ENCODE measurements at places on chromosomes 7 and 10.

GRCh38 chr10:85542152-85542551 lies 824.4 kb downstream of the GRID1 start:
- DNase-seq: no peak

GRCh38 chr7:158377800-158378623 lies 209.6 kb downstream of the PTPRN2 start:
- no peak for DNase-seq

DNA sequence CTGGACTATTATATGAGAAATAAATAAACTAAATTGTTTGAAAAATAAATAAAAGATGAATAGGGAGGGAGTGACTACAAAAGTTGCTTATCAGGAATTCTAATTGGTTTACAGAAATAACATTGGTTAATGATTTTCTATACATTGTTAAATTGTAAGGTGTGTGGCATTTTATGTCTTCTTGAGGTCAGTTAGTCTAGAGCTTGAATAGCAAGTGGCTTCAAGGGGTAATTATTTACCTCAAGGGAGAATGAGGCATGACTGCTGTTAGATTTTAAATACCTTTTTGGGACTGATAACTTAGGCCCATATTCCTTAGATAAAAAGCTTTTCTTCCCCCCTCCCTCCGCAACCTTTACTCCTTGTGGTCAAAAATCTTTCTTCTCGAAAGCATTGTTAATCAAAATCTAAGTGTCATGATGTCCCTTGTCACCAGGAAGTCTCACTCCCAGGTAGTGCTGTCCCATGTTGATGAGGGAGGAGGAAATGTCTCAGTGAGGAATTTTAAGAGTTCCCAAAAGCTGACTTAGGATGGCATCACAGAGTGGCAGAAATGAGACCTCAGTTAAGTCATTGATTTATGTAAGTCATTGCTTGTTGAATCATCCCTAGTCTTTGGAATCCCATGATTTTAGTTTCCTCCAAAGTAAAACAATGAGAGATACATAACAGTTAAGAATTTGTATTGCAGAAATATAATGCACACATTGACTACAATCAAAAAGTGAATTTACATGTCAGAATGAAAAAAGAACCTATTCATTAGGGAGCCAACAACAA lies 71.5 kb downstream of the MAPK8 start:
- no peak for DNase-seq

- DNase-seq: no peak
These were observed 1421.2 kb upstream of the CELF2 start for GRCh38 chr10:9596368-9596920.

DNA sequence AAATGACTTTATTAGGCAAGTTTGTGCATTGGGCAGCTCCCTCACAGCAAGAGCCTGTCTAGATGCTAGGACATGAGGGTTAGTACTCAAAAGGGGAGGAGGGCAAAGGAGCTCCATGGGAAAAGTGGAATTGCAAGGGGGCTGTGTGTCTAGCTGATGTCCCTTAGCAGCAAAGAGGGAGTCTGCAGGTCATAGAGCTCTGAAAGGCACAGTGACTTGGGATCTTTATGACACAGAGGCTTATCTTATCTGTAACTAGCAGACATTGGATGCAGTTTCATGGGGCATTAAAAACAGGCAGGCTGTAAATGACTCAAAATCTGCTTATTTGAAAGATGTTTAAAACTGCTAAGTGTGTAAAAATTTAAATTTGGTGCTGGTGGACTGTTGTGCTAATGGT lies 556.2 kb upstream of the FZD8 start:
- DNase-seq: no peak

DNA sequence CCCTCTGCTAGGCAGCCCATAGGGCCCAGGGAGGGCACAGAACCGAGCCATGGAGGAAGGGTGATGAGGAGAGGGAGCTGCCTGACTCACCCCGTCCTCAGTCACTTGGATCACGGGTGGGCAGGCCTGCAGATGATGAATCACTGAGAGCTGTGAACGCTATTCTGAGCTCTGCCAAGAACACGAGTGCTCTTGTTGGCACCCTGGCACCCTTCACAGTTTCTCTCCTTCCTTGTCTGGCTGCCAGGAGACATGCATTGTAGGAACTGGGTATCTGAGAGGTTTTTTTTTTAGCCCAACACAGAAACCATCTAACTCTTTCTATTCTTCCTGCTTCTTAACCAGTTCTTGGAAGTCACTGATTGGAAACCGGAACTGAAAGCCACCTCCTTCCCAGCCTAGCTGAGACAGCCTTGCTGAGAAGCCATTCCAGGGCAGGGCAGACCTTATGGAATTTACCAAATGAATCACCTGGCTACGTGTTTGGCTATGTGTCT lies 82.1 kb downstream of the SLC37A3 start:
- peak; percentile 74 for DNase-seq

DNA sequence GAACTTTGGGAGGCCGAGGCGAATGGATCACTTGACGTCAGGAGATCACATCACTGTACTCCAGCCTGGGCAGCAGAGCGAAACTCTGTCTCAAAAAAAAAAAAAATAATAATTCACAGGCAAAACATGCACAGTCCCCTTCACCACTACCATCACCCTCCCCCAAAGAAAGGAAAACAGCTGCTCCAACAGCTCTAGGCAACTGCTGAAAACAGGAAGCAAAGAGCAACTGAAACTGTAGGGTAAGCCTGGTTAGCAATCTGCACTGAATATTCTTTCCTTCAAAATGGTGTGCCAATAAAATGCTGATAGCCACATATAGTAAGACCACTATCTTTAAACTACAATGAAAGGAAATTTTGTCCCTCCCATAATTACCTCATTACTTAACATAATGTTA lies 11.8 kb downstream of the NT5C2 start:
- DNase-seq: no peak

- DNase-seq: no peak
These were observed 322.4 kb upstream of the KLF6 start for GRCh38 chr10:4107285-4107851.

GRCh38 chr10:73889014-73889413 lies 14.7 kb upstream of the CAMK2G start:
- DNase-seq: peak; percentile 36

DNA sequence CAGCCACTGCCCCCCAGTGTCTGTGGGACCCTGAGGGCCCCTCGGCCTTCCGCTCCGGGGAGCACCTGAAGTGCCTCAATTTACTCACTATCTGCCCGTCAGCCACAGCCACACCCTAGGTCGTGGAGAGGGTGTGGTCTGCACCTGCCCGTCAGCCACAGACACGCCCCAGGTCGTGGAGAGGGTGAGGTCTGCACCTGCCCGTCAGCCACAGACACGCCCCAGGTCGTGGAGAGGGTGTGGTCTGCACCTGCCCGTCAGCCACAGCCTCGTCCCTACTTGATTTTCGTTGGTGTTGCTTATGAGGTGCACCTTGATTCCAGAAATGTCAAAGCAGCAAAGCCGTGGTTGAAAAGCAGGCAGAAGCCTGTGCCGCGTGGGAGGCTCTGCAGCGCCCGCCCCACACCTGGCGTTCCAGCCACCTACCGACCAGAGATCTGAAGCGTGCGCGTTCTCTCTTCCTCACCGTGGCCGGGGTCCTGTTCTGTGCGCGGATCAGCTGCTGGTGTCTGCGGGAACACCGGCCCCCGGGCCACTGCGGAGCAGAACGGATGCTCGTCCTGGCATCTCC lies 101.6 kb downstream of the DYNC2I1 start:
- DNase-seq: peak; percentile 90

- DNase-seq: peak; percentile 78
These were observed 518 bp downstream of the WAPL start for GRCh38 chr10:86520871-86521677.

DNA sequence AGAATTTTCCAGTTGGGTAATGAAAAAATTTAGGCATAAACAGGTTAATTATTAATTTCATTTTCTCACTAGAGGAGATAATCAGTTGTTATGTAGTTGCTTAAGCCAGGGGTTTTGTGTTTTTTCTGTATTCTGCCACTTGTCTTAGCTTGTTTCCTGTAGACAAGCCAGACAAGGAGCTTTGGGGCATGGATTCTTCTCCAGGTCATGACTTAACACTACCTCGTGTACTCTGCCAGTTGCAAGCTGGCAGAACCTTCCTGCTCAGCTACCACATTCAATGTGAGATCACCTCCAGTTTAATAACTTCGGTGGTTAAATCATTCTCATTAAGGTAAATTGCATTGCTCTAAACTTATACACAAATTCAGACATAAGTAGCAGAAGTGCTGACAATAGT lies 1.8 kb downstream of the CCM2 start:
- DNase-seq: no peak

DNA sequence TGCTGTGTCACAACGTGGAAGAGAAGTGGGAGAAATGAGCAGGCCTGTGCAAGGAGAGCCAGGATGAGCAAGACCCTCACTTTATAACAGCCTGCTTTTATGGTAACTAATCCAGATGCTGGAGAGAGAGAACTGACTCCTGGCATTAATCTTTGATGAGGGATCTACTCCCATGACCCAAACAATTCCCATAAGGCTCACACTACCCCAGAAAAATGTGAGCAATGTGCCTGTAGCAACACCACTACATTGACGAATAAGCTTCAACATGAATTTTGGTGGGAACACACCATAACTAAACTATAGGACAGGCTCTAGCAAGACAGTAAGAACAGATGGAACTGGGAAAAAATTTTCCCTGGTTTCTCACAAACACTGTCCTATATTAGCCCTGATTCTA lies 173.6 kb upstream of the PRSS58 start:
- DNase-seq: no peak

- DNase-seq: no peak
These were observed 496.7 kb downstream of the SH2D4B start for GRCh38 chr10:81034383-81034782.

DNA sequence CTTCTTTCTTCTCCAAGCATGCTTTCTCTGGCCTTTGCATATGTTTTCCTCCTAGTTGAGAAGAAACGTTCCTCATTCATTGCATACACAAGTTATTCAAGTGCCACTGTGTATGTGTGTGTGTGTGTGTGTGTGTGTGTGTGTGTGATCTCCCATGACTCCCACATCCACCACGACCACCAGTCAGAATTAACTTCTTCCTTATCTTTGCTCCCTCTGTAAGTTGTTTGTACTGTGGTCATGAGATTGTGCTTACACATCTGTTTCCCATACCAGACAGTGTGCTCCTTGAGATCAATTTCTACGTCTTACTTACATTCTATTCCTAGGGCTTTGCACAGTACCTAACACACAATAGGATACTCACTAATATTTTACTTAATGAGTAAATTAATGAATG lies 22.4 kb upstream of the FAM13C start:
- no peak for DNase-seq

DNA sequence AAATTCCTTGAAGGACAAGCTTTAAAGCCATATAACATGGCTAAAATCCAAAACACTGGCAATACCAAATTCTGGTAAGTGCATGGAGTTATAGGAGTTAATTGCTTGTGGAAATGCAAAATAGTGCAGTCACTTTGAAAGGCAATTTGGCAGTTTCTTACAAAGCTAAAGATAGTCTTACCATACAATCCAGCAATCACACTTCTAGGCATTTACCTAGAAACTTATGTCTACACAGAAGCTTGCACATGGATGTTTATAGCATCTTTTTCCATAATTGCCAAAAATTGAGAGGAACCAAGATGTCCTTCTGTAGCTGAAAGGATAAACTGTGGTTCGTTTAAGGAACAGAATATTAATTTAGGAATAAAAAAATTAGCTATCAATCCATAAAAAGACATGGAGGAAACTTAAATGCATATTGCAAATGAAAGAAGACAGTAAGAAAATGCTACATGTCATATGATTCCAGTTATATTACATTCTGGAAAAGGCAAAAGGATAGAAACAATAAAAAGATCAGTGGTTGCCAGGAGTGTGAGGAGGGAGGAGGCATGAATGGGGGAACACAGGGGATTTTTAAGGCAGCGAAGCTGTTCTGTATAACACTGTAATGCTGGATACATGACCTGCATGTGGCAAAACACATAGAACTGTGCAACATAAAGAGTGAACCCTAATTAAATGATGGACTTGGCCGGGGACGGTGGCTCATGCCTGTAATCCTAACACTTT lies 51.9 kb downstream of the GNAT3 start:
- DNase-seq: no peak

DNA sequence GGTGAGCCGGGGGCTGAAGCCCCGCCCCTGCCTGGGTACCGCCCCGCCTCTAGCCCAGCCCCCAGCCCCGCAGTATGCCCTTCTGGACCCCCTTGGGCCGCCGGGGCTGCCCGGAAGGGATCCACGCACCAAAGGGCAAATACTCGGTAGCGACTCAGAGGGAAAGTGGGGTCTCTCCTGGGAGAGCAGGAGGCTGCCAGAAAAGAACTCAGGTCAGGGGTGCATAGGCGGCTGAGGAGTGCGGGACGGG lies 796 bp downstream of the FBXL15 start:
- no peak for DNase-seq

- DNase-seq: no peak
These were observed 193.2 kb upstream of the CDCA7L start for GRCh38 chr7:22138886-22139285.

DNA sequence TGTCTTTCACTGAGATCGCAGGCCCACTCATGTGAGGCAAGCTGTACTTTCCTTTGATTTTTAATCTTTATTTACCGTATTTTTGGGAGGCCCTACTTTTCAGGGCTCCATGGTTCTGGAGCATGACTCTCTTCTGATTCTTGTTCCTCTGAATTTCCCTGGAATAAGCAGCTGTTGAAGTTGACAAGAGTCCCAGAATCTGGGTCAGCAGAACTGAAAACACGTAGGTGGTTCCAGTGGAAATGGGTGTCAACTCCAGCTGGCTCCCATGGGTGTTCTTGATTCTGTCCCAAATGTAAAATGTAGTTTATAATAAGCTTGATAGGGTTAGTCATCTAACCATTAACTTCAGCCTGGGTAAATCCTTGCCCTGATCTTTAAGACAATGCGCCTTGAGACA lies 409.4 kb downstream of the GATA3 start:
- DNase-seq: no peak

- no peak for DNase-seq
These were observed 659.4 kb downstream of the MAGI2 start for GRCh38 chr7:78794101-78794500.

DNA sequence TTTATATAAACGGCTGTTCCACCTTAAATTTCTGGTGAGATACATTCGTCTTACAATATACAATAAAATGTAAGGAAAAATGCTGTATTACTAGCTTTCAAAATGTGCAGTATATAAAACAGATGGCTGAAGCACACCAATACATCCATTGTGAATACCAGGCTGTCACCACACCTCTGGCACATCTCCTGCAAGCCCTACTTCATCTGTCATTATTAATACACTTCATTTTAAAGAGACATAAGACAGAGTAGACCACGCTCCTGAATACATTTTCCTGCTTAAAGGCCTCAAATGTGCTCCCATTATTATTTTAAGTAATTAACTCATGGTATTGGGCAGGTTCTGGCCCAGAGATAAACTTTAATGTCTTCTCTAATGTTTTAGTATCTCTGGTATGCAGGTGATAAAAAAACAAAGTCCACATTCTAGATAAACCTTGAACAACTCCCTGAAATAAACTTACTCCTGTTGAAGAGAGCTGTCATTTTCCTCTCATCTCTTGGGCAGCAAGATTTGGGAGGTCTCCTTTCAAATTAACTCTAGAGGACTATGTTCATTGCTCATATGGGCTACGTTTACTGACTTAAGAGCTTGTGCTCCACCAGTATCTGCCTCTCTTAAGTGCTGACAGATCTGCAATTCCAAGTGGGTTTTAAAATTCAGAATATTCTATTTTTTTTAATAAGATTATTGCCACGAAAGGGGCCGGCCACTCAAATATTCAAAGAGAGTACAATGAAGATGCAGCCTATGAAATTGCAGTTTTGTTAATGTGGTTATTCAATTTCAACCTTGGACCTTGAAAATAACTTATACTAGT lies 396.5 kb upstream of the SEMA3D start:
- DNase-seq: no peak

Data from small intestine (tissue), 16 donors.